Upper lobe of right lung (tissue), 1 donor: ENCODE measurements at places on chromosomes 12 and 14.
A peak's percentile ranks its signal among the peaks of the same experiment; 100 is the strongest.

GRCh38 chr12:50018968-50019367 lies 6.3 kb downstream of the RACGAP1 start:
- no peak overlapping the region for H3K27ac ChIP-seq
- H3K4me1 ChIP-seq, result peaks cover 16% of the 10 kb centered on the region
- H3K36me3 ChIP-seq, result no peaks in the 10 kb centered on the region
- H3K4me3 ChIP-seq, result no peak overlapping the region

- peaks cover 6% of the 10 kb centered on the region for H3K27me3 ChIP-seq
- peaks cover 10% of the 10 kb centered on the region for H3K4me1 ChIP-seq
- no peak for DNase-seq
- H3K36me3 ChIP-seq, result no peaks in the 10 kb centered on the region
- H3K27ac ChIP-seq, result no peak overlapping the region
Observed at GRCh38 chr14:34081101-34081575, 130.3 kb upstream of the EGLN3 start.

GRCh38 chr12:52440821-52441319 lies 6.7 kb upstream of the KRT75 start:
- no peak overlapping the region for H3K4me3 ChIP-seq
- no peaks in the 10 kb centered on the region for H3K4me1 ChIP-seq
- no peaks in the 10 kb centered on the region for H3K36me3 ChIP-seq
- H3K27ac ChIP-seq, result no peak overlapping the region

DNA sequence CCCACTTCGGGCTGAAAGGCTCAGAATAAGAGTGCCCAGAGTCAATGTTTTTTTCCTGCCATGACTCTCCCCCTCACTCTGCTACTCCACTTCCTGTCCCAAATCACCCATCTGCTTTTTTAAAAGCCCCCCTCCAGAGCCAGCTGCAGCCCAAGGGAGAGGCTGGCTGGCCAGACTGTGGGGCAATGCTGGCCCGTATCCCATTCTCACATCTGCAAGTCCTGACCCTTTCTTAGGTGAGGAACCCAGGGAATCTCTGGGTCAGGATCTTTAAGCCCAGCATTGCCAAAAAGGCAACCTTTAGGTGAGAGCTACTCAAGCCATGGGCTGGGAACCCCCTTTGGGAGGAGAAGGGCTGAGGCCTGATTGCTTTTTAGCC lies 1.7 kb upstream of the ITGA5 start:
- H3K4me3 ChIP-seq, result no peak overlapping the region
- no peak for DNase-seq
- no peaks in the 10 kb centered on the region for H3K36me3 ChIP-seq
- H3K4me1 ChIP-seq, result peaks cover 19% of the 10 kb centered on the region
- no peaks in the 10 kb centered on the region for H3K27me3 ChIP-seq
- H3K27ac ChIP-seq, result peak overlapping the region; percentile 86

DNA sequence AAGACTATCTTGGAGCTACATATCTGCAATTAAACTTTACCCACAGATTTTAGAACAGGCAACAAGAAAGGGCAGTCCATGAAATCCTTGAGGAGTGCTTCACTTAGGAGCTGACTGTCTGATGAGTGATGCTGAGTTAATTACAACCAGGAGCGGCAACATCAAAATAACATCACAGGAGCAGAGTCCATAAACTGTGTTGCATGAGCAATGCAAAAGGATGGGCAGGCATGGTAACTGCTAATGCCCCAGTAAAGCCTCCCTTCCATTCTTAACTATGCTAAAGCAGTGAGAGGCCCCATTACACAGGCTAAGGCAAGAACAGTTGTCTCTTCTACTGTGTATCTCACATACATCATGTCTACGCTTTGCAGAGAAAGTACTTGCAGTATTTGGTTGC lies 156.6 kb downstream of the PAX9 start:
- no peaks in the 10 kb centered on the region for H3K4me1 ChIP-seq
- no peaks in the 10 kb centered on the region for H3K27me3 ChIP-seq
- H3K4me3 ChIP-seq, result no peak overlapping the region
- H3K27ac ChIP-seq, result no peak overlapping the region

DNA sequence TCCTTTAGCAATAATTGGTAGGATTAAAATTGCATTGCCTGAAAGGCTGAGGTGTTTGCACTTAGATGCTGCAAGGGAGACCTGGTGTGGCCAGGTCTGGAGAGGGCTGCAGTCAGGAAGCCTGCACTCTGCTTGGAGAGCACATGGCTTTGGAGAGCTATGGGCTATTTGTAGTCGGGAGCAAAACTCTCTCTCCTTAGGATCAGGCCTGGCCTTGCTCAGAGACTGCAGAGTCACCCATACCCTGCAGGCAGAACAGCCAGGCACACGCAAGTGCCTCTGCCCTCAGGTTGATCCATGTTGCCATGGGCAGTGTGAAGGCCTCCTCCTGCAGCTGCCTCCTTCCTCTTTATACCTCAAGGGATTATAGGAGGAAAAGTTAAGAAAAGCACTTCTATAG lies 26.8 kb downstream of the CKB start:
- no peak for DNase-seq
- no peaks in the 10 kb centered on the region for H3K27me3 ChIP-seq
- H3K4me3 ChIP-seq, result no peak overlapping the region
- no peak overlapping the region for H3K27ac ChIP-seq

DNA sequence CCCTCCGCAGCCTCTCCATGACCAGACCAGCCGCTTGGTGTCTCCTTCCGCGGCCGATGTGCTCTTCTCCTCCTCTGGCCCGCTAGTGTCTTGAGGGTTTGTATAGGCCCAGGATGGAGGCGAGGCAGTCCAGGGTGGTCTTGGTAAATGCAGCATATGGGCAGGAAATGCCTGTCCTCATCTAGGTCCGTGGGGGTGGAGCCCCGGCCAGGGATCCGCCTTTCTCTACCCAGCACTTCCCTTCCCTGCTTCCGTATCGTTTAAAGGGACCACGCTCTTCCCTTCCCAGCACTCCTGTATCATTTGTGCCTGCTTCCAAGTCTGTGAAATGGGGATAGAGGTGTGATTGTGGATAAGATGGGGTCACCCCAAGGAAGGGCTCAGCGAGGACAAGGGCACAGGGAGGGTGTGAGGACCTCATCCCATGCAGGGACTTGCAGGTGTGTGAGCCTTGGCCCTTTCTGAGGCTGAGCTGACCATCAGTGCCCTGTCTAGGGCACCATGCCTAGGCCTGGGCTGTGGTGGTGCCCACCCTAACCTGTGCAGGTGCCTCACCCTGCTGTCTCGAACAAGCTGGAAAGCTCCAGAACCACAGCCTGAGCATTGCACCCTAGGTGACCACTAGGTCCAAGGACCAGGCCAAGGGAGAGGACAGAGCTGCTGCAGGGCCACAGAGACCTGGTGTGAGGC lies 326.8 kb upstream of the RTL1 start:
- H3K36me3 ChIP-seq, result no peaks in the 10 kb centered on the region
- no peaks in the 10 kb centered on the region for H3K4me1 ChIP-seq
- no peak overlapping the region for H3K4me3 ChIP-seq
- no peak for DNase-seq
- H3K27me3 ChIP-seq, result no peaks in the 10 kb centered on the region
- no peak overlapping the region for H3K27ac ChIP-seq

- no peaks in the 10 kb centered on the region for H3K27me3 ChIP-seq
- peak overlapping the region; percentile 99 for H3K27ac ChIP-seq
- no peaks in the 10 kb centered on the region for H3K36me3 ChIP-seq
- no peak for DNase-seq
Observed at GRCh38 chr12:12563290-12563928, 746 bp upstream of the DUSP16 start.

GRCh38 chr12:41101806-41102205 lies 86.3 kb upstream of the PDZRN4 start:
- H3K4me1 ChIP-seq, result no peaks in the 10 kb centered on the region
- no peak overlapping the region for H3K27ac ChIP-seq
- H3K4me3 ChIP-seq, result no peak overlapping the region
- DNase-seq, result no peak

DNA sequence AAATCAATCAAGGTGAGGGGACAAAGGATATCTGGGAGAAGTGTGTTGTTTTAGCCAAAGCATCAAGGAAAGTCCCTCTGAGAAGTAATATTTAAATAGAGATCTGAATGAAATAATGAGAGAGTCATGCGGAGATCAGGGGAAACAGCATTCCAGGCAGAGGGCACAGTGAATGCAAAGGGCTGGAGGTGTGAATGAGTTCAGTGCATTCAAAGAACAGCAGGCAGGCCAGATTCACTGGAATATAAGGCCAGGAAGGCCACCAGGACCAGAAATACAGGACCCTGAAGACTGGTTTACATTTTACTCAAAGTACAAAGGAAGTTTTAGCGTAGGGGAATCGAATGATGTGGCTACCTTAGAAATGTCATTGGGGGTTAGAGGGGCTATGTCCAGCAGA lies 436.2 kb upstream of the TMEM132C start:
- no peak for DNase-seq
- H3K4me1 ChIP-seq, result no peaks in the 10 kb centered on the region
- no peak overlapping the region for H3K4me3 ChIP-seq
- no peaks in the 10 kb centered on the region for H3K27me3 ChIP-seq
- H3K36me3 ChIP-seq, result no peaks in the 10 kb centered on the region

DNA sequence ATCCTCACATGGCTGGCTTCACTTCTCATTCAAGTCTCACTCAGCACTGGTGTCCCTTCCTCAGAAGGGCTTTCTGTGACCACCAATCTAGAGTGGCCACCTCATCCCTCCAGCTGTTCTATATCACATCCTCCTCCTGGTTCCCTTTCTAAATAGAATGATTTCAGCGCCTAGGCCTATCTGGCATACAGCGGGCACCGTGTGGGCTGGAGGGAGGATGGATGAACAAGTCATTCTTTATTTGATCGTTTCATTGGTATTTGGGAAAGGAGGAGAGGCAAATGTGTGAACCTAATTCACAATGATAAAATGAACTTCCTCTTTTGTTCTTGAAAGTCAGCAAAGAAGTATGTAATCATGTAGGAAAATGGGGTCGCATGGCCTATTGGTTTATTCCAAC lies 394.2 kb downstream of the DPF3 start:
- DNase-seq, result no peak
- H3K27ac ChIP-seq, result no peak overlapping the region
- H3K4me1 ChIP-seq, result no peaks in the 10 kb centered on the region
- H3K4me3 ChIP-seq, result no peak overlapping the region
- H3K27me3 ChIP-seq, result no peaks in the 10 kb centered on the region
- H3K36me3 ChIP-seq, result no peaks in the 10 kb centered on the region

GRCh38 chr12:68573406-68573805 lies 37.3 kb upstream of the RAP1B start:
- H3K27ac ChIP-seq, result no peak overlapping the region
- no peaks in the 10 kb centered on the region for H3K27me3 ChIP-seq
- no peaks in the 10 kb centered on the region for H3K36me3 ChIP-seq

DNA sequence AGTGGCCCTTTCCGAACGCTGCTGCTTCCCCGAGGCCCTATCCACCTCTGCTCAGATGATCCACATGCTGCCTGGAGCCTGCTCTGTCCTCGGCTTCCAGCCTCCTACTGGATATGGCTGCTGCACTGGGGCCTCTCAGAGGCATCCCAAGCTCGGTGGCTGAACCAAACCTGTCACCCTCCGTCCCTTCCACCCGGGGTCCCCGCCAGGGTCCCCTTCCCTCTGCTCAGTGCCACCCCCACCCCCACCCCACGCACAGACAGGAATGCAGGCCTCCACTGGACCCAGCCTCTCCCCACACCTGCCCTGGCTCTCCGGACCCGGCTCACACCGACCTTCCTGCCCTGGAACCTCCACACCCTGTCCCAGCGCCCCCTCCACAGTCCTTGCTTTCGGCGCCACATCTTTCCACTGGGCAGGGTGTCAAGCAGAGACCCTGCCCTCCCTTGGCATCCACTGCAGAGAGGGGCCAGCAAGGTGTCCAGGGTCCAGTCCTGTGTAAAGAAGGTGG lies 6.1 kb downstream of the CEP170B start:
- H3K27me3 ChIP-seq, result no peaks in the 10 kb centered on the region
- peaks cover 7% of the 10 kb centered on the region for H3K4me1 ChIP-seq
- no peak overlapping the region for H3K27ac ChIP-seq
- no peaks in the 10 kb centered on the region for H3K36me3 ChIP-seq

DNA sequence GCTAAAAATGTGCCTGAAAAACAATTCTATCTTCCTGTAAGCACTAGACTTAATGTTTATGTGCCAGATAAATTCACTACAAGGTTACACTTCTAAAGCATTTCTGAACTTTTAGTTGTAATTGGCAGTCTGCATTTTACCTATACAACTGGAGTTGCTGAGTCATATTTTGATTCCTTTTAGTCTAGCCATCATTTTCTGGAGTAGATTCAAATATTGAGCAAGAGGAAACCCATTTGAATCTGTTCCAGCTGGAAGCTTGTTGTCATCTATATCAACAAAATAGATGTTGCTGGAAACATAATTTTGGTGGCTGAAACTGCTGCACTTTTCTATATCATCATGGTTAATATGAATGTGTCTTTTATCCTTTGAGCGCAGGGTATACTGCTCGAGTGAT lies 122.2 kb upstream of the CCDC175 start:
- no peak for DNase-seq
- H3K36me3 ChIP-seq, result no peaks in the 10 kb centered on the region
- no peaks in the 10 kb centered on the region for H3K27me3 ChIP-seq

DNA sequence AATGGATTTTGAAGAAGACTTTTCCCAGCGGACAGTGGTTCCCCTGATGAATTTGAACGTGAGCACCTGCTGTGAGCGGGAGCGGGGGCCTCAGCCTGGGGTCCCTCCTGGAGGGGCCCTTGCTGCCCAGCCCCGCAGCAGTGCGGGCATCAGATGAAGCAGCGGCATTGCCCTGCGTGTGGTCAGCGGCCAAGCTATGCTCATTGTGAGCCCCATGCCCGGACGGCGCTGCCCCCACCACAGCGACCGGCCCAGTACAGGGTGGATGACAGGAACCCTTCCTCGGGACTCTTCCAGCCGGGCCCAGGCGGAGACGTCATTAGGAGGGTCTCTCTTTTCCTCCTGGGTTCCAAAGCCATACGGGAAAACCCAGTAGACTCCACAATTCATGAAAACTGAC lies 3.5 kb downstream of the LRCOL1 start:
- peaks cover 4% of the 10 kb centered on the region for H3K4me1 ChIP-seq
- no peak overlapping the region for H3K4me3 ChIP-seq
- H3K36me3 ChIP-seq, result no peaks in the 10 kb centered on the region
- H3K27ac ChIP-seq, result no peak overlapping the region

DNA sequence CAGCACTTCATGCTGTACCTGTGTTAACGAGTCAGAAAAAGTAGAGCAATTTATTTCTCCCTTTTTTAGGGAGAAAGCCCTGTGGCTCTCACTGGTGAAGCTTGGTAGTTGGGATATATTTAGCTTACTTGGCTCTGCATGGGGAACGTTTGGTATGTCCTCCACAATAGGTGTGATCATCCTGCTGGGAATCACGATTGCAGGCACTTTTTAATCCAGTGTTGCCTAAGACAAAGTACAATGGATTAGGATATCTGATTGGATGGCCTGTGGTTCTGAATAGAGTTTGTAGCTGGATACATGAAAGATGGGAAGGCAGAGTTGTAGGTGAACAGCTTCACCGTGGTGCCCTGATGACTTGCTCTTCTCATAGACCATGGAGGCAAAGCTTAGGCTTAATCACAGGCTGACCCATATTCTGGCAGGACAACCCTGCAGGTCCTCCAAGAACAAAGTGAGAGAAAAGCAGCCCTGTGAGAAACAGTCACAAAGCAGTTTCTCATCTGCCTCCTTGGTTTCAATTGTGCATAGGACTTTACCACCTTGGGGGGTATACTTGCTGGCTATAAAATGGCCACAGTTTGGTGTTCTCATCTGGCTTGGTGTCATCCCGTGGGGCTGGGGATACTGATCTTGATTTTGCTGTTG lies 7.5 kb downstream of the RESF1 start:
- H3K27me3 ChIP-seq, result no peaks in the 10 kb centered on the region
- H3K27ac ChIP-seq, result no peak overlapping the region
- H3K4me3 ChIP-seq, result no peak overlapping the region
- peaks cover 60% of the 10 kb centered on the region for H3K36me3 ChIP-seq
- peaks cover 54% of the 10 kb centered on the region for H3K4me1 ChIP-seq

- DNase-seq, result no peak
- no peaks in the 10 kb centered on the region for H3K36me3 ChIP-seq
- H3K4me1 ChIP-seq, result no peaks in the 10 kb centered on the region
Observed at GRCh38 chr14:86774916-86775315, 1218.1 kb downstream of the GALC start.
